ENCODE measurements at places on chromosomes 13 and 19.

- peak; percentile 37 for DNase-seq
These were observed 7.5 kb downstream of the PLA2G4C start for GRCh38 chr19:48102870-48103751.

DNA sequence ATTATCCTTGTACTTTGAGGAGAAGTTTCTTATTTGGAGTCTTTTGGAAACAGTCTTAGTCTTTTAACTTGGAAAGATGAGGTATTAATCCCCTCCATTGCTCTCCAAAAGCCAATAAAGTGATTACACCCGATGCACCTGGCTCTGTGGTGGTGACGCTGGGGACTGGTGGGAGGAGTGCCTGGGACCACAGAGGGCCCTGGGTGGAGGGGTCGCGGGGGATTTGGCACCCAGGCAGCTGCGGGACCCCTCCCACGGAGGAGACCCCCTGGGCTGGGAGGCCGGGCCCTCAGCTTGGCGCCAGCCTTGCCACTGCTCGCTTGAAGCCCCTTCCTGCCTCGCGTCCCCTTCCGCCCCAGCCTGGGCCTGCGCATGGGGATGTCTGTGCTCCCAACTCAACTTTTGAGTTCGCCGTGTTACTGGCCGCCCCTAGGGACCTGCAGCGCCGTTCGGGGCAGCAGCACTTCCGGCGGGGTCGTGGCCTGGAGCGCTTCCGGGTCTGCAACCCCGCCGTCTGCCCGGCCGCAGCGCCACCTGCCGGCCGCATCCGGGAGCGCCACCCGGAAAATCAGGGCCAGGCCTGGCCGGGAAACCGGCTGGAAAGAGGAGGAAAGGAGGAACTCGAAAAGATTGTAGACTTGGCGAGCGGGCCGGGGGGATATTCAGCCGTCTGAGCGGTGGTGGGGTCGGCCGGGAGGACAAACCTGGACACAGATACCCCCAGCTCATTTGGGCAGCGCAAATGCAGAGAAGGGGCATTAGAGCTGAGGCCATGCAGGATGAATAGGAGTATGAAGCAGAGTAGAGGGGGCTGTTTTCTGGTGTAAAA lies 8.4 kb downstream of the PEAK3 start:
- DNase-seq, result no peak

DNA sequence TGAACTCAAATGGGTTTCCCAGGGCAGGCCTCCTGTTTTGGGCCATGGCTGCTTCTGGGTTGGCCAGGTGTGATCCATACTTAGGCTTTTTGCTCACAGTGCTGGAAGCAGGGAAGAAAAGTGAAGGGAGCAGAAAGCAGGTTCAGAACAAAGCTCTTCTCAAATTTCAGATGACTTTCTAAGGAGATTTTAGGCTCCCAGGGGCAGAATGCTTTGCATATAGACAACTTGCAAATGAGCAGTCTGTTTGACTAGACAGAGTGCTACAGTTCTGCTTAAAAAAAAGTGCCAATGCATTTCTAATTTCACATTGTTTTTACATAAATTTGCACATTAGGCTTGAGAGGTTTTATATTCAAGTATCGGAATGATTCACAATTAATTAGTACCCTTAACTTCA lies 2.6 kb upstream of the SLC10A2 start:
- DNase-seq, result no peak

- DNase-seq, result no peak
These were observed 324.0 kb downstream of the SHISA2 start for GRCh38 chr13:25727810-25728209.

GRCh38 chr19:3374369-3375112 lies 8.2 kb downstream of the NFIC start:
- DNase-seq, result no peak

- no peak for DNase-seq
These were observed 508 bp downstream of the CYP4F8 start for GRCh38 chr19:15615526-15615925.

GRCh38 chr13:45779901-45780300 lies 71.7 kb downstream of the SIAH3 start:
- DNase-seq, result no peak

GRCh38 chr13:27965343-27965739 lies 3.8 kb downstream of the CDX2 start:
- no peak for DNase-seq

GRCh38 chr13:32142115-32142514 lies 110.5 kb downstream of the FRY start:
- no peak for DNase-seq

DNA sequence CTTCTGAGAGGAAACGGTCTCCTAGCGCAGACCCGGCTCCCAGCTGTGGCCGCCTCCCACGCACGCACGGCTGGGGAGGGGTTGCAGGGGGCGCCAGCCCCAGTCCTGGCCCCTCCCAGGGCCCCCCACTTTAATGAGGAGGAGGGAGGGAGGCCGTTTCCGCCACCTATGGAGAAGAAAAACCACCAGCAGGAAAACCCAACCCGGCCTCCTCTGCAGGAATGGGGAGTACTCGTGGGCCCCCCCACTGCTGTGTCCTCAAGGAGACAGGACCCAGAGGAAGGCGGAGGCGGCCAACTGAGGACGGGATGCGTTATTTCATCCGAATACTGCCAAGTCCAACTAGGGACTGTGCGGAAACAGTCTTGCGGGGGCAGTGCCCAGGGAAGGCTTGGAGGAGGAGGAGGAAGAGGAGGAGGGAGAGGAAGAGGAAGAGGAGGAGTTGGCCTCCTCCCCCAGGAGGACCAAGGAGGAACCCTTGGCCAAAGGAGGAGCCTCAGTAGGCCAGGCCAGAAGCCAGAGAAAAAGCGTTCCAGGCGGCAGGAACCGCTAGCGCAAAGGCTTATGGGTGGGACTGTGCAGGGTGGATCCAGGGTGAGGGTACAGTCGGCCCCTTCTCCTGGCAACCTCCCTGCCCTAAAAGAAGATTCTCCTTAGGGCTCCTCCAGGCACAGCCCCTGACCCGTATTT lies 3.9 kb upstream of the SSBP4 start:
- DNase-seq, result peak; percentile 62

- DNase-seq, result peak; percentile 71
These were observed 4.5 kb upstream of the BAX start for GRCh38 chr19:48950159-48950558.

DNA sequence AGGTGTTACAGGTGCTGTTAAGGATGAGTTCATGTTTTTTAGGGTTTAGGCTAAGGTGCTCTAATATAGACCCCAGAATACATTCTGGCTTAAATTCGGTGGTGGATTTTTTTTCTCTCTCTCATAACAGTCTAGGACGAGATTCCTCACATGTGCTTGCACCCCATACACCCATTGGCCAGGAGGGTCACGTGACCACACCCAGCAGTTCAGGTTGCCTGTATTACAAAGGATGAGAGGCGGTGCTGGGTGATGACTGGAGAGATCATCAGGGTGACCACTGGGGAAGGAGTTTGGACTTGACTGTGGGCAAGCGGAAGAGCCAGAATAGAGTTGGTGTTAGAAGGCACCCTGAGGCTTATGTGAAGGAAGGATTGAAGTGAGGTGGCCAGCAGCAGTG lies 27.7 kb downstream of the PPP2R1A start:
- DNase-seq, result no peak

- peak; percentile 9 for DNase-seq
These were observed 102.2 kb upstream of the PEG3 start for GRCh38 chr19:56942756-56943155.

DNA sequence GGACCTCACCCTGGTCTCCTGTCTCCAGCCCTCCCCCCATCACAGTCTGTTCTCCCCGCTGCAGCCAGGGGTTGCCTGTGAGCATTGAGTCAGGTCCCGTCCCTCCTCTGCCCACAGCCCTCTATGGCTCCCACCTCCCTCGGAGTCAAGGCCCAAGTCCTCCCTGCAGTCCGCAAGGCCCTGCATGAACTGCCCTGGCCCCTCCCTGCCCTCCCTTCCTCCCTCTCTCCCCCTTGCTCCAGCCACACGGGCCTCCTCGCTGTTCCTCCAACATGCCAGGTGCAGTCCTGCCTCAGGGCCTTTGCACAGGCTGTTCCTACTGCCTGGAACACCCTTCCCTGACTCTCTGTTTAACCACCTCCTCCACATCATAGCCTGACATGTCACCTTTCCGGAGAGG lies 2.8 kb downstream of the TINCR start:
- DNase-seq, result no peak

- no peak for DNase-seq
These were observed 328.7 kb downstream of the SPRY2 start for GRCh38 chr13:80012251-80012650.

- DNase-seq, result no peak
These were observed 744.1 kb downstream of the UQCRFS1 start for GRCh38 chr19:28468701-28469459.

DNA sequence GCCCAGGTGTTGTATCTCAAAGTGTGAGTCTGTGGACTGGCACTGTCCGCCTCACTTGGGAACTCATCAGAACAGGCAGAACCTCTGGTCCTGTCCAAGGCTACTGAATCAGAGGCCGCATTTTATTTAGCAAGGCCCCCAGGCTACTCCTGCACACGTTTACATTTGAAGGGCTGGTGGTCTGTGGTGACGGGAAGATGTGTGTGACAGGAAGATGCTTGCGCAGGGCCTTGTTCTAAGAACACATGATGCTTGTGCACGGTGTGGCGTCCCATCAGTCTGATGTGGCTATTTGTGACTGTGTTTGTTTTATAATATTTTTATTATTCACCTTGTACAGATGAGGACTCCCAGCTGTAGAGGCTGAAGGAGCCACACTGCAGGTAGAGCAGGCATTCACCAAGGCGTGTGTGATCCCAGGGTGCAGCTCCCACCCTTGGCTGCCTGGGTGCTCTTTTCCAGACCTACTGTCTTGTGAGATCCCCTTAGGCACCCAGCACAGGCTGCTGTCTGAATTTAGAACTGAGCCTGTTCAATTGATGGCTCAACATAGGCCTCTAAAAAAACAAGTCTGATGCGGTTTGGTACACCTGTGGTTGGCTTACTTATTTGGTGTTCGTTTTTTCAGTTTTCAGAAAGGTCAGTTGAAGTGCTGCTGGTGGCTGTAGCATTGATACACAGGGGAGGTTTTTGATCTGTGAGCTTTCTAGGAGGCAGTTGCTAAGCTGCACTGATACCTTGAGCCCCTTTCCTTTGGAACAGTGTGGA lies 3.1 kb downstream of the SLC25A15 start:
- no peak for DNase-seq

GRCh38 chr13:105634059-105634458 lies 901.4 kb downstream of the EFNB2 start:
- DNase-seq, result no peak

DNA sequence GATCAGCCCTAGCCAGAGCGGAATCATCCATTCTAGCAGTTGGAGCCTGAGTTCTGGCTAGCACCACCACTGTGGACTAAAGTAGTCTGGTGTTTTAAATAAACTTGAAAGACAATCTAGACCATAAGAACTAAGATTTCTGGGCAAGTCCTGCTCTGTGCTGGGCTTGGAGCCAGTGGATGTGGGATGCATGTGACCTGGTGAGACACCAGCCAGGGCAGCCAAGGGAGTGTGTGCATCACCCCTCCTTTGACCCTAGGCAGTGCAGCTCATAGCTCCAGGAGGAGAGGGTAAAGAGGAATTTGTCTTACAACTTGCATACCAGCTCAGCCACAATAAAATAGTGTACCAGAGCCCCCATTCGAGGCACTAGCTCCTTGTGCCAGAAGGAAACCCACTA lies 21.0 kb downstream of the ITGBL1 start:
- peak; percentile 46 for DNase-seq

- no peak for DNase-seq
These were observed 33.9 kb upstream of the MBNL2 start for GRCh38 chr13:97188207-97188606.

- DNase-seq, result no peak
These were observed 182.4 kb upstream of the UFM1 start for GRCh38 chr13:38167164-38167822.

GRCh38 chr13:85286081-85286480 lies 513.1 kb downstream of the SLITRK6 start:
- no peak for DNase-seq

GRCh38 chr19:51084505-51084904 lies 1.8 kb upstream of the KLK14 start:
- DNase-seq, result no peak

DNA sequence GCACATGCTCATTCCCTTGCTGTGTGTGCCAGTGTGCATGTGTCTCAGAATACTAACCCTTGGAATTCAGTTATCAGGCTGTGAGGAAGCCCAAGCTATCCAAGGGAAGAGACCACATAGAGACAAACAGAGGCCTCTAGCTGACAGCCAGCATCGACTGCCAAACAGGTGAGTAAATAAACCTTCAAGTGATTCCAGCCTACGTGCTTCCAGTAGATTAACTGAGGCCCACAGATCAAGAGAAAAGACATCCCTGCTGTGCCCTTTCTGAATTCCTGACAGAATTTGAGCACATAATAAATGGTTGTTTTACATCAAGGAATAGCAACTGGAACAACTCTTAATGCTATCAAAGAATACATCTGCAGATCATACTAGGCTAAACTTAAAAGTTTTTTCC lies 17.5 kb downstream of the ZC3H13 start:
- no peak for DNase-seq

- DNase-seq, result no peak
These were observed 1381.9 kb downstream of the EFNB2 start for GRCh38 chr13:105153611-105154010.

GRCh38 chr13:72296246-72296645 lies 429.2 kb upstream of the DACH1 start:
- no peak for DNase-seq

GRCh38 chr19:54434112-54434872 lies 14.7 kb upstream of the LENG8 start:
- no peak for DNase-seq

DNA sequence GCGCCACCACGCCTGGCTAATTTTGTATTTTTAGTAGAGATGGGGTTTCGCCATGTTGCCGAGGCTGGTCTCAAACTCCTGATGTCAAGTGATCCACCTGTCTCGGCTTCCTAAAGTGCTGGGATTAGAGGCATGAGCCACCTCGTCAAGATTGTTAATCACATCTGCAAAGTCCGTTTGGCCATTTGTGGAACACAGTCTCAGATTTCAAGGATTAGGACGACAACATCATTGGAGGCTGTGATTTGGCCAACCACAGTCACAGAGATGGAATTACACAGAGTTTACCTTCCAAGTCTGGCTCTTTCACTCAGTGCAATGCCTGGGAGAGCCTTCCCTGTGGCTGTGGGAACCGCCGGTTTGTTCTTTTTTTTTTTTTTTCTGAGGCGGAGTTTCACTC lies 17.8 kb downstream of the SULT2B1 start:
- DNase-seq, result no peak

DNA sequence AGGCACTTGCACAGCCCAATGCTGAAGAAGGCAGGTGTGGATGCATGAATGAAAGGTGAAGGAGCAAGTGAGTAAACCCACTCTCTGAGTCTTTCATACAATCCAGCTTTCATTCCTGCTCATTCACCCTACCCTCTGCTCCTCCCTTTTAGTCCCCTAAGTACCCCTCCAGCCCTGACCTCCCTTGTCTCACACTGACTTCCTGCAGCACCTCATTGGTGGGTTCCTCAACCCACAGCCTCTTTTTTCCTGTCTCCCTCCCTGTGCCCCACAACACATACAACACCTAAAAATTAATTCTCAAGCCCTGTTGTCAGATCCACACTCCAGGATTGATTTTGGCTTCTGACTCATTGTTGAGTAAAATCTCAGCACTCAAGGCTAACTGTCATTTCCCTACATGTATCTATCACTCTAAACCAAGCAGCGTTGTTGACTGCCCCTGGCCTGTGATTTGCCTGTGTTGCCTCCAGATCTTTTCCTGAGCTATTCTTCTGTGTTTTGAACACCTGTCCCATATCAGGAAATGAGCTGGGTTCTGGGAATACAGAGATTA lies 177.3 kb upstream of the SERP2 start:
- DNase-seq, result peak; percentile 32

GRCh38 chr13:82292334-82292733 lies 1589.9 kb downstream of the SLITRK1 start:
- DNase-seq, result no peak

- DNase-seq, result no peak
These were observed 29.4 kb downstream of the NLRP2 start for GRCh38 chr19:54995561-54995960.

GRCh38 chr19:17078920-17079709 lies 3.5 kb downstream of the MYO9B start:
- no peak for DNase-seq
